ENCODE measurements at places on chromosomes 2 and 18.

DNA sequence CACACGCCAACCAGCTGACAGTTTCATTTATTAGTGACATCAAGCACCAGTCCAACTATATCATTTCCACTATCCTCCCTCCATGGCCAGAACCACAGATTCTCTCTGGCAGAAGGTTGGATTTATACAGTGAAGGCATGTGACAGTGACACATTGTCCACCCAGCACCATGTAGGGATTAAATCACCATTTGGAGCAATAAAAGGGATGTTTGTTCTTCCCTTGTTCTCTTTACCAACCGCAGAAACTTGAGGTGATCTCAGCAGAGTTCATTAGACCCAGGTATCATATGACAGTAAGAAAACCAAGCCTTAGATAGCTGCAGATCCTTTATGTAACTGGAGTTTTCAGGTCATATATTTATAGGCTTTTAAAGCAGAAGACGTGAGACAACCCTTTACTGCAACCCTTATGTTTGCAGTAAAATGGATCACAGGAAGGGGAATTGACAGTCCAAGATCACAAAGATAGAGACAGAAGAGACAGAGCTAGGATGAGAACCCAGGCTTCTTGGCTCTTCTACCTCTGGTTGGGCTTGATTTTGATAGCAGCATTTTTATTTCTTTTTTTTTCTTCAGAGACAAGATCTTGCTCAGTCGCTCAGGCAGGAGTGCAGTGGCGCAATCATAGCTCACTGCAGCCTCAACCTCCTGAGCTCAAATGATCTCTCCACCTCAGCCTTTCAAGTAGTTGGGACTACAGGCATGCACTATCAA lies 80.1 kb downstream of the XDH start:
- no peak for DNase-seq

- no peak for DNase-seq
Observed at GRCh38 chr18:53997064-53997463, 227.4 kb downstream of the MBD2 start.

- DNase-seq: no peak
Observed at GRCh38 chr2:156309917-156310316, 22.6 kb downstream of the NR4A2 start.

- no peak for DNase-seq
Observed at GRCh38 chr2:64792995-64793639, 139.4 kb upstream of the SERTAD2 start.

- DNase-seq: no peak
Observed at GRCh38 chr2:160308915-160309314, 108.8 kb upstream of the ITGB6 start.

DNA sequence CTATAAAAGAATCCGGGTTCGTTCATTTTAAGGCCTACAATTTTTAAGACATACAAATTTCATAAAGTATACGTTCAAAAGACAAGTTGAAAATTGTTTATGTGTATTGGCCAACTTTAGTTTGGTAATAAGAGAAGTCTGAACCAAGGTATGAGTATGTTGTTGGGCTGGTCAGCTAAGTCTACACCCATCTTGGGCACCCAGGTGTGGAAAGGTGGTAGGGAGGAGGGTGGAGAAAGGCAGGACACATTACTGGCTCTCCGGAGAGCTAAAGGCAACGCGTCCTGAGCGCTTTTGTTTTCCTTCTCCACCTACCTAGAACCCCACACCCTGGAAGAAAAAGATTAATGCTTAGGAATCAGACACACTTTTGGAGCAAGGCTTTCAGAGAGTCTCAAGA lies 899 bp upstream of the PELI1 start:
- DNase-seq: no peak

- no peak for DNase-seq
Observed at GRCh38 chr2:40103163-40103562, 324.1 kb upstream of the THUMPD2 start.

GRCh38 chr2:10329880-10330699 lies 27.4 kb downstream of the HPCAL1 start:
- no peak for DNase-seq

GRCh38 chr2:187446711-187447110 lies 1.3 kb downstream of the CALCRL start:
- DNase-seq: no peak

GRCh38 chr18:46261799-46262198 lies 157.6 kb downstream of the HAUS1 start:
- DNase-seq: no peak

GRCh38 chr2:95038635-95039298 lies 13.3 kb downstream of the MAL start:
- no peak for DNase-seq

GRCh38 chr2:17036361-17036760 lies 370.7 kb upstream of the CYRIA start:
- DNase-seq: no peak

DNA sequence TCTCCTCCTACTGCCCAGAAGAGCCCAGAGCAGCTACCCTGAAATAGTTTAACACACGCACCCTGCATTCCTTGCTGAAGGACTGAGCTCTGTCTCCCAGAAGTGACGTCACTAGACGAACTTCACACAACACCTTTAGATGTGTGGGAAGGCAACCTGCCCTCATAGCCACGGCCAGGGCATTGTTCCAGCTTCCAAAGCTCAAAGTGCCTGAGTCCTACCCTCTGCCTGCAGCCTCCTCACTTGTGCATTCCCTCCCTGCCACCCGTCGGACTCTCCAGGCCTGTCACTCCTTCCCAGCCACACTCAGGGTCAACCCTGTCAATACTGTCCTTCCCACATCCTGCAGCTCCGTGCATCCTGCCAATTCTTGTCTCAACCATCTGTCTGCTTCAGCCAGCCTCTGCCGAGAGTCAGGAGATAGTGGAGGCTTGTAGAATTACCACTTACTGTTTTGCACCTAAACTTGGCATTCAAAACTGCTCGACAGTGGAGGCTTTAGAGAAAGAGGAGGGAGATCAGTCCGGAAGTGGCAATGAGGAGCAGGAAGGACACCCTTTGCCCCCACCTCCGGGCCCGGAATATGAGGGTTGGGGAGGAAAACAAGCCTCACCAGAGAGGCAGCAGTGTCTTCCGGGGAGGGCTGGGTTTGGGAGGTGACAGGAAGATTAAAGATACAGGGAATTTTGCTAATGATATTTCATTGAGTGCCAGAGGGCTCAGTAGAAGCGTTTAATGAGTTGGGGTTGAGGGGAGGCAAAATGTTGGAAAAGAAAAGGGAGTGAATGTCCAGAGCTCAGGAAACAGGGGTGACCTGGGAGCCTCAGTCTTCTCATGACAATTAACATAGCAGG lies 72.3 kb upstream of the ATG16L1 start:
- DNase-seq: no peak

DNA sequence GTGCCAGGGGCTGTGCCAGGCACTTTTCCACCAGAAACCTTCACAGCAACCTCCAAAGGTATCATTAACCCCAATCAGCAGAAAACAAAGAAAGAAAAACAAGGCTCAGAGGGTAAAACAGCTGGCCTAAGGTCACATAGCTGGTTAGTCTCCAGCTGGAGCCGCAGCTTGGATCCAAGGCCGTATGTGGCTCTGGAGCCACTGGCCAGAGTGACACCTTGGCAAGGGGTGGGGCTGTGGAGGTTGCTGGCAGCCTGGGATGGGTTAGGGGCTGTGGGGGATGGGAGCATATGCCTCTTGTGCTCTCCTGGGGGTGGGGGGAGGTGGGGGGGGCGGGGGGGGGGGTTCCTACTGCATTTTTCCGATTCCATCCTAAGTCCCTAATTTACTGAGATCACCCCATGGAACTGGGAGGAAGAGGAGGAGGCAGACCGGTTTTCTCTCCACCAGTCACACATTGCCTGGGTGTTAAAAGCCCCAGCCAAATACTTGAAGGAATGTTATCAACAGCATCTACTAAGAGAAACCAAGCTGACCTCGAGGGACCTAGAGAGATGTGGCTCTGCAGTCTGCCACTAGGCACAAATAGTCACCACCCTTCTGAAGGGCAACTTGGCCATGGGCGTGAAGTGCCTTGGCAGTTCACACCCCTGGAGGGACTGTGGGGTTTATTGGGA lies 8.0 kb downstream of the HAAO start:
- no peak for DNase-seq

DNA sequence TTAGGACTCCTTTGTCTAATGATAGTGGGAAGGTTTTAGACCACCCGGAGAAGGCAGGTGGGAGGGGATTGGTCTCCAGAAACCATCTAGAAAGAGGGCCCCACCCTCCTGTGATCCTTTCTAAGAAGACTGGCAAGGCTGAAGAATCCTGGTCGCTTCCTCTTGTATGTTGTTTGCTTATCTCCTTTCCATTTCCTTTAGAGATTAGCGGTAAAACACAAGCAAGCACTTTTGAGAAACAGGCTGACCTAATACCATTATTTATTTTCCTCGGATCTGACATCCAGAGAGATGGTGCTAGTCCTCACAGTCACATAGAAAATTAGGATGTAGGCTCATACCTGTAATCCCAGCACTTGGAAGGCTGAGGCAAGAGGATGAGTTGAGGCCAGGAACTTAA lies 45.2 kb upstream of the SPRED2 start:
- DNase-seq: no peak

DNA sequence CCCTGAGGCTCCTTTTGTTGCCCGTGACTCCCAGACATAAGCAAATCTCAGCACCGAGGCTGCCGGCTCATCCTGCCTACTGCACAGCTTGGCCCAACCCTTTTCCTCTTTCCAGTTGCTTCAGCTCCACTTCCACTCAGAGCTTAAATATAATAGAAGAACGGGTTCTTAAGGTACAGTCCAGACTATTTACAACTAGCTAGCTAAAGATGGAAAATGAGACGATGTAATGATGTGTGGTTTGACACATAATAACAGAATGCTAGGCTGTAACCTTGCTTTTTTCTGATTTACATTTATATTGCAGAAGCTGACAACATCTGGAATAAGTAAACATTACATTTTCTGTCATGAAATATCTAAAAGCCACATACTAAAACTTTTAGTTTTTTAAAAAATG lies 26.9 kb upstream of the ATP9B start:
- no peak for DNase-seq

Data from hematopoietic multipotent progenitor cell treated with erythropoietin and hydrocortisone succinate and interleukin-3 and kit ligand, for 8 days (in vitro differentiated cells).